ENCODE measurements at places on chromosomes 5 and 9.

- no peak for DNase-seq
Observed at GRCh38 chr5:135379046-135379654, 19.9 kb downstream of the MACROH2A1 start.

- no peak for DNase-seq
Observed at GRCh38 chr9:114849450-114849849, 43.6 kb upstream of the TNFSF15 start.

- DNase-seq = no peak
Observed at GRCh38 chr5:17018871-17019270, 82.8 kb upstream of the MYO10 start.

GRCh38 chr5:139647506-139648204 lies 494 bp upstream of the CXXC5 start:
- no peak for DNase-seq

GRCh38 chr5:102286476-102286875 lies 9.6 kb downstream of the SLCO4C1 start:
- no peak for DNase-seq

GRCh38 chr5:180803181-180804128 lies 849 bp upstream of the MGAT1 start:
- DNase-seq = peak; percentile 82

DNA sequence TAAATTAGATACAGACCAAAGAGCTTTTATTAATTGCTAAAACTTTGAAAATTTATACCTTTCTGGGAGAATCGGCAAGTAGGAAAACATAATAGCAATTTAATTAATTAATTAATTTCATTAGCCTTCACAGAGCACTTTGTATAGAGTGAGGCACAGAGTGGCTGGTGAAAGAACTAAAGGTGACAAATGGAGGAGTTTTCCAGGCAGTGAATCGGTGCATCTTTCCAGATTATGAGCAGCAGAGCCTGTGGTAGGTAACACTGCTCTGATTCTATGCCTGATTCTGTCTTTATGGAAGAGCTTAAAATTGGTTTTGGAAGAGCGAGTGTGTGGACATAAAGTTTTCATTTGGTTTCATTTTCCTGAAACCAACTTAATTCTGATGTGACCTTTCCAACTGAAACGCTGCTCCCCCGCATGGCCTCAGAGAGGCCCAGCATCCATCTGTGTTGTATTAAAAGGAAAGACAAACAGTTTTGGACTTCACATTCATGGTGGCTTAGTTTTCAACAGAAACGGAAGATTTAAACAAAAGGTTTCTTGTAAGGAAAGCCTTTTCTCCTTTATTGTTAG lies 188.9 kb upstream of the RPS23 start:
- no peak for DNase-seq

GRCh38 chr5:21791304-21791703 lies 1061.8 kb downstream of the CDH12 start:
- no peak for DNase-seq

DNA sequence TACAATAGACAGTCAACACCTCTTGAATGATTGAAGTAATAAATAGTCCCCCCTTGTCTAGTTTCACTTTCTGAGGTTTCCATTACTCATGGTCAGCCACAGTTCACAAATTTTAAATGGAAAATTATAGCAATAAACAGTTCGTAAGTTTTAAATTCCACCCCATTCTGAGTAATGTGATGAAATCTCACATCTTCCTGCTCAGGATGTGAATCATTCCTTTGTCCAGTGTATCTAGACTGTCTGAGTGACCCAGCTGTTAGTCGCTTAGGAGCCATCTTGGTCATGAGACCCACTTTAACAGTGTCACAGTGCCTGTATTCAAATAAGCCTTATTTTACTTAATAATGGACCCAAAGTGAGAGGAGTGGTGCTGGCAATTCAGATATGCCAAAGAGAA lies 311.6 kb upstream of the PRR16 start:
- no peak for DNase-seq

- DNase-seq = no peak
Observed at GRCh38 chr5:10621832-10622231, 58.0 kb downstream of the ANKRD33B start.

DNA sequence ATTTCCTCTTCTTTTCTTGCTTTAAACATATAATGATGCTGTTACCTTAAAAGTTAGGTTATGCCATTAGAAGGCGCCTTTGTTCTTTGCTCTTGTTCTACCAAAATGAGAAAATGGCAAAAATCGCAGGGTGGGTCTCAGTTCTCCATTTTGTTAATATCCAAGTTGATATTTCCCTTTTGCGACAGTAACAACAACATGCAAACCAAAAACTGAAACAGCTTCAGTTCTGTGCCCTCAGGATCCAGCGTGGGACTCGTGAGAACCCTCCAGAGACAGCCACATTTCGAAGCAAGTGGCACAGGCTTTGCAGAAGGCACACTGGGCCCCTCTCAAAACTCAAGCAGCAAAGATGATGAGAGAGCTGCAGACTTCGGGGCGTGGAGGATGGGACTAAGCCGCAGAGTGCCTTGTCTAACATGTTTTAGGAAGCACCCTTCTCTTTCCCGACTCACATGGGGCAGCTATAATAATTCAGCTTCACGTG lies 33.0 kb upstream of the LCP2 start:
- no peak for DNase-seq

DNA sequence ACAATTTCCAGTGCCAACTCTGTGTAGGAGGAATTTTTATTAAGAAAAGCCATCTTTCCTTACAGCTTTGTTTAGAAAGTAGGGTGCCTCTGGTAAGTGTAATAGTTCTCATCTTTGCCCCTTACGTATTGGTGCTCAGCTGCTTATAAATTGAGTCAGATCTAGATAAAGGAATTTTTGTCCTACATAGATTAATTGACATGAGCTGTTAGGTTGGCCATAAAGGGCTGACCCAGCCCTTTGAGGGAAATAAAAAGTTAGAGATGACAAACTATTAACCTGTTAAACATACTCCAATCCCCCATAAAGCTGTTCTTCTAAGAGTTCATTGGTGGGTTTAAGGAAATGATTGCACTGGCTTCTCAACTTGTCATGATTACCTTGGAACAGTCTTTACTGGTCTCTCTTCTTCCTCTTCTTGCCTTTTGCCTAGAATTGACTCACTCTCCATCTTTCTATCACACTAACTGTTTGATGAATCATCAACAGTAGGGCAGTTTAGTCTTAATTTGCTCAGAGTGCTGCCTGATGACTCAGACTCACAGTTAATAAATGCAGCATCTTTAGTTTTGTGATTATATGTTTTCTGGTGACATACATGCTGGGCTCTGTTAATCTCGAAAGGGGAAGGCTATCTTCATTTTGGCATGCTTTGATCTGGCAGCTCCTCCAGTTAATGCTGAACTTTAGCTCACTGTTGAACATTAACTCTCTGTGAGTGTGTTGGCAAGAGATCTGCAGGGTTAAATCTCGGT lies 51.7 kb downstream of the ARHGAP26 start:
- peak; percentile 4 for DNase-seq

- no peak for DNase-seq
Observed at GRCh38 chr5:84384604-84385575, at the start of gene EDIL3. Gene EDIL3, minus strand, starts transcription at chr5:84384880. Its CDS starts 506 bp downstream, at chr5:84384374.

- DNase-seq = no peak
Observed at GRCh38 chr9:96665789-96666188, 10.7 kb upstream of the PRXL2C start.

- DNase-seq = no peak
Observed at GRCh38 chr5:35922468-35922867, 16.0 kb downstream of the CAPSL start.

DNA sequence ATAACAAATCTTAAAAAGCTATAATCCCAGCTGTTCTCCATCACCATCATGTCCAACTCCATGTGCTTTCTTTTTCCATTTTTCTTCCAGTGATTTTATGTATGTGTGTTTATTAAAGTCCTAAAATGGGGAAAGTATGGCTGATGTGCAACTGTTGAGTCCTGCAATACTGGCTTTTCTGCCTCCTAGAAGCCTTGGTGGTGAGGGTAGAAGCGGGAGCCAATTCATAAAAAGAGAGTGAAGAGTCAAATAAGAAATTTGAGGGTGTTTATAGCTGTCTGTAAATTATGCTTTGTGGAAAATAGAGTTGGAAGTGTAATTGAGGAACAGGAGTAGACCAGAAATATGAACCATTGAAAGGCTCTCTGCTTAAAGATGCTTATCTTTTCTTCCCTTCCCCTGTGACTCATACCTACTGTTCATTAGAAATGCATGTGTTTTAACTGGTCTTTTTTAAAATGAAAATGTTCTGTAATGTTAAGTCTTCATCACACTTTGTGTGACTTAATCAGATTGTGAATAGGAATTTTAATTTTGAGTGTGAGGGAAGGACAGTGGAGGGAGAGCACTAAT lies 80.1 kb downstream of the ZCCHC7 start:
- no peak for DNase-seq

DNA sequence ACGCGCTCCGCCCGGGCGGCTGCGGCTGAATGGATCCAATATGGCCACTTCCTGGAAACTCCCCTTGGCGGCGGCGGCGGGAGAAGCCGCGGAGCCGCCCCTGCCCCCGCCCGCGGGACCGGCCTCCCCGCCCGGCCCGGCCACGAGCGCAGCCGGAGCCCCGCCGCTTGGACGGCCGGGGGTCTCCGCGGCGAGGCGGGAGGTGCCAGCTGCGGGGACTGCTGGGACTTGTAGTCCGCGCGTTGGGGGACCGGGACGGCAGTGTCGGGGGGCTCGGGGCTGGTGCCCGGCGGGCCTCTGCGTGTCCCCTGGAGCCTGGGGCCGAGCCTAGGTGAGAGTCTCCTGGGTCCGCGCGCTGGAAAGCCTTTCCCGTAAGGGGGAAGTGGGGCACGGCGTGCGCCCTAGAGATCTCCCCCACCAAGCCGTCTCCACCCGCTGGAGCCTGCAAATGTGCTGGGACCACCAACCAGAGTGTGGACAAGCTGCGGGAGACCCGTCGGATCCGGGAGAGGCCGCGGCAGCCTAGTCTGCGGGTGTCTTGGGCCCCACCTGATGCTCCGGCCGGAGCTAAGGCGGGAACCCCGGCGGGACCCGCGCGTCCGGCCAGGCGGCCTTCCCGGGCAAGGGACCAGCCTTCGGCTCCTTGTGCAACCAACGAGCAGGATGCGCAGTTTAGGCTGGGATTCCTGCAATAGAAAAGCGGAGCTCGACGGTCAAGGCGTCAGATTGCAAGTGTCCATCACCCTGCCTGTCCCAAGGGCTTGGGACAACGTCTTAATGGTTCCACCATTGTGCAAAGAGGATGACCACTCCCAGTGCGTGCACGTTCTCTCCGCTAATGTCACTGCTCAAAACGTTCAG lies at the start of gene SEPTIN8:
TSS of gene SEPTIN8 (minus strand) at position 31 of the 861 bp plus-strand sequence. CDS start 102 bp downstream, outside the sequence.
- DNase-seq = peak; percentile 35

DNA sequence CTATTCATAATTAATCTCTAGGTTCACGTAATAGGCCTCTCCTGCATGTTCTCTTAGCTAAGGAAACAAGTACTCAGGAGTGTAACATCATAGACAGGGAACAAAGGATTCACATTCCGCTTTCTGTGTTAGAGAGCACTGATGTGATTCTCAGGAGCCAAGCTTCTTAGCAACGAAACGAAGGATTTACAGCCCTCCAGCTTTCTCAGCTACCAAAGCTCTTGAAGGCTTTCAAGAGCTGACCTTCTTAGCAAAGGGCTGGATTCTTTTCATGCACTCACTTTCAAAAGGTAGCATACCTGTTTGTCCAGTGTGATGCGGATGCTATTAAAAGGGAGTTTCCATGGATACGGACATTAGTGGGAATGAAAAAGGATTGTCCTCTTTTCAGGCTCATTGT lies 107.4 kb downstream of the TUSC1 start:
- DNase-seq = no peak

- no peak for DNase-seq
Observed at GRCh38 chr5:44637916-44638869, 170.6 kb upstream of the MRPS30 start.

GRCh38 chr9:124102363-124102762 lies 90.8 kb downstream of the LHX2 start:
- no peak for DNase-seq

GRCh38 chr9:79765466-79765865 lies 193.7 kb downstream of the TLE4 start:
- DNase-seq = no peak

DNA sequence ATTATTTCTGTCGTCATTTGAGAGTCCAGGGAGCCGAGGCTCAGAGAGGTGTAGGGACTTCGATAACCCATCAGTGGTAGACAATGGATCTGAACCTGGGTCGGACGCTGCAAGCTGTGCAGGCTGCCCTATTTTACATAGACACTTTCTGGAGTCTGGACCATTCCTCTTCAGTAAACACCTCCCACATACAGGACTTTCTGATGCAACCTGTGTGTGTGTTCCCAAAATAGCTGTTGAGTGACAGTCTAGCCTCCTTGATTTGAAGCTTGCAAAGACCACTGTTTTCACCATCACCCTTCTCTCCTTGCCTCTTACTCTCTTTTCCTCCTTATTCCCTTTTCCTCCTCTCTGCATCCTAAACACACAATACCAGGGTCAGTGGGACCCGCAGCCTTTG lies 30.7 kb downstream of the CFAP77 start:
- DNase-seq = no peak

DNA sequence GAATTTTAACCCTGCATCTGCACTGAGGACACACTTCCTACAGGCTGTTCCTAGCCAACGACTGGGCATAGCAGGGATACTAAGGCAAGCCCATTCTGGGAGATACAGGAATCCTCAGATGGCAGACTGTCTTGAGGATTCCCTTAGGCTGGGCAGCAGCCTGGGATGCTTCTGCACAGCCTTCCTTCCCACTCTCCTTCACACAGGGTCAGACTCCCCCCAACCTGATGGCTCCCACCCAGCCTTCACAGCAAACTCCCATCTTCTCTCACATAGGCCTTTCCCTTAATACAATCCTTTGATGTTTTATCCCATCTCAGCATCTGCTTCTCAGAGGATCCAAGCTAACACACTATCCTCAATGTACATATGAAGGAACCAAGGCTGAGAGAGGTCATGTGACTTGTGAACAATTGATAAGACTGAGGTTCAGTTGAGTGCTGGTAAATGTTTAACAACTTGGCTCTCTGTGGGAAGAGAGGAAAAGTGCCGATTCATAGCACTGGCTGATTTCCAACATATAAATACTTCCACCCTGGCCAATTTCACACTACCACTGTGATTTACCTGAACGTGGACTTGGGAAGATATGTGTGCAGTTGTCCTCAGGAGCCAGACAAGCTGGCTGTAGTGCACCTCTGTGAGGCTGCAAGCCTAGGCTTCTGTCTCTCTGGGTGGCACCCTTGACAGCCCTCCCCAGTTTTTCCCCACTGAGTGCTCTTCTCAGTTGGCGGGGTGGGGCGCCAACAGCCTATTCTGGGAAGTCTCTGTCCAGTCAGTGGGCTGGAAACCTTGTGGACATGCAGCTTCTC lies 120.2 kb upstream of the TRIM32 start:
- no peak for DNase-seq
